ENCODE measurements at places on chromosomes 1 and 21.
A peak's percentile ranks its signal among the peaks of the same experiment; 100 is the strongest.

- no peaks in the 10 kb centered on the region for H3K4me1 ChIP-seq
- no peak overlapping the region for H3K27ac ChIP-seq
- no peak overlapping the region for H3K4me3 ChIP-seq
- DNase-seq, result no peak
- no peaks in the 10 kb centered on the region for H3K36me3 ChIP-seq
- no peaks in the 10 kb centered on the region for H3K27me3 ChIP-seq
These were observed 5.5 kb upstream of the OLFML2B start for GRCh38 chr1:162029157-162029556.

GRCh38 chr1:175155936-175156335, 36.6 kb downstream of the KIAA0040 start:
- peaks cover 17% of the 10 kb centered on the region for H3K36me3 ChIP-seq
- H3K4me3 ChIP-seq, result no peak overlapping the region
- no peaks in the 10 kb centered on the region for H3K27me3 ChIP-seq
- no peak for DNase-seq
- no peak overlapping the region for H3K27ac ChIP-seq
- no peaks in the 10 kb centered on the region for H3K4me1 ChIP-seq

DNA sequence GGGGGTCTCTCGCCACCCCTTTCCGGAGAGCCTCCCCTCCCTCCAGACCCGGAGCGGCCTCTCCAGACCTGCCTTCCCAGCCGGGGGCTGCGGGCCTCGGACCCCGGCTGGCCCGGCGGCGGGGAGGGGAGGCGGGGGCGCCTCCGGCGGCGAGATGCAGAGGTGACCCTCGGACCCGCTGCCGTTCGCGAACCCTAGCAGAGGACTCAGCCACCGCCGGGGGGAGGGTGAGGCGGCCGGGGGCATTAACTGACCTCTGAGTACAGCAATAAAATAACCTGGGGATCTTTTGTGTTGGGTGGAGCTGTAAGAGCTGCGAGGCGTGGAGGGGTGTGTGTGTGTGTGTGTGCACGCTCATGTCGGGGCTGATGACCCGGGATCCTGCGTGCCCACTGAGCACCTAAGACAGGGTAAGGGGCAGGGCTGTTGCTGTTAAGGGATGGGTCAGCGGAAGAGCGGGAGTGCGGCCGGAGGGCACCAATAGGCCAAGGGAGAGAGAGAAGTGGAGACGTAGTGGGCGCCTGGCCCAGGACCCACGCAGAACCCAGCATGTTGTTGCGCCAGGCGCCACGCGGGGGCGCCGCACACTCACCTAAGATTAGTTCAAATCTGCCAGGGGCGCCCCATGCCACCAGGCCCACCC, 6.3 kb downstream of the HAPLN2 start:
- no peak for DNase-seq
- H3K36me3 ChIP-seq, result no peaks in the 10 kb centered on the region
- H3K4me1 ChIP-seq, result no peaks in the 10 kb centered on the region

- no peaks in the 10 kb centered on the region for H3K36me3 ChIP-seq
- peaks cover 18% of the 10 kb centered on the region for H3K4me1 ChIP-seq
- no peak overlapping the region for H3K27ac ChIP-seq
- no peak for DNase-seq
These were observed 235.3 kb upstream of the C1orf105 start for GRCh38 chr1:172185211-172185610.

DNA sequence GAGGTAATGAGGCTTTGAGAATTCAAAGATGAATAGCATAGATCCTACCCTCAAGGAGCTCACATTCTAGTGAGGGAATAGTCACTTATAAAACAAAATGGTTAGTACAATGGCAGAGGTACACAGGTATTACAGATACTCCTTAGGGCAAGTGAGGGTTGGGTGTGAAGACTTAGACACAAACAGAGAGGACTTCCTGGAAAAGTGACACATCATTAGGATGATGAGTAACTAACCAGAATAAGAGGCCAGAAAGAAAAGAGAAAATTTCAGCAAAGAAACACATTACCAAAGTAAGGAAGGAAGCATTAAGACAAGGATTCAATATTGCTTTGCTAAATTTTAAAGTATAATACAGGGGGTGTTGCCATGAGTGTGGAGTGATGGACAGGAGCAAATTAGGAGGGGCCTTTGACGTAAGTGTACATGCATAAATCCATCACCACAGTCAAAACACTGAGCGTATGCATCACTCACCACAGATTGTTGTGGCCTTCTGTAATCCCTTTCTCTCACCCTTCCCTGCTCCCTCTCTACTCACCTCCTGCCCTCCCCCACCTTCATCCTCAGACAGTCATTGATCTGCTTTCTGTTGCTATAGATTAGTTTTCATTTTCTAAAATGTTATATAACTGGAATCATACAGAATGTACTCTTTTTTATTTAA, 7.9 kb downstream of the CD53 start:
- no peak overlapping the region for H3K27ac ChIP-seq
- no peak for DNase-seq
- H3K4me1 ChIP-seq, result no peaks in the 10 kb centered on the region
- no peaks in the 10 kb centered on the region for H3K36me3 ChIP-seq
- no peaks in the 10 kb centered on the region for H3K27me3 ChIP-seq

- H3K27me3 ChIP-seq, result no peaks in the 10 kb centered on the region
- no peak overlapping the region for H3K4me3 ChIP-seq
- no peak for DNase-seq
- peaks cover 22% of the 10 kb centered on the region for H3K4me1 ChIP-seq
- no peaks in the 10 kb centered on the region for H3K36me3 ChIP-seq
These were observed 27.1 kb upstream of the HHAT start for GRCh38 chr1:210301615-210302000.

- no peaks in the 10 kb centered on the region for H3K36me3 ChIP-seq
- no peak overlapping the region for H3K4me3 ChIP-seq
- no peaks in the 10 kb centered on the region for H3K27me3 ChIP-seq
- peaks cover 10% of the 10 kb centered on the region for H3K4me1 ChIP-seq
These were observed 50.1 kb downstream of the NDUFS5 start for GRCh38 chr1:39076127-39076798.

DNA sequence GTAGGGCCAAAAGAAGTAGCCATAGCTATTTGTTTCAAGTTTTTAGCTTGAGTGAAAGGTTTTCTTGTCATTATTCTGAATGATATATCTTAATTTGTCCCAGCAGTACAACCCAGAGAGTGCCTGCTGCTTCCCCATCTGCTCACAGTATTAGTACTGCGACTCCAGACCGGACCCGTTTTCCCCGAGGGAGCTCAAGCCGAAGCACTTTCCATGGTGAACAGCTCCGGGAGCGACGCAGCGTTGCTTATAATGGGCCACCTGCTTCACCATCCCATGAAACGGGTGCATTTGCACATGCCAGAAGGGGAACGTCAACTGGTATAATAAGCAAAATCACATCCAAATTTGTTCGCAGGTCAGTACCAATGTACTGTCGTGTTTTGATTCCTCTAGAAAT, 37.2 kb upstream of the C1orf115 start:
- H3K36me3 ChIP-seq, result no peaks in the 10 kb centered on the region
- no peak overlapping the region for H3K4me3 ChIP-seq
- H3K27me3 ChIP-seq, result no peaks in the 10 kb centered on the region
- H3K4me1 ChIP-seq, result no peaks in the 10 kb centered on the region
- H3K27ac ChIP-seq, result no peak overlapping the region
- no peak for DNase-seq

DNA sequence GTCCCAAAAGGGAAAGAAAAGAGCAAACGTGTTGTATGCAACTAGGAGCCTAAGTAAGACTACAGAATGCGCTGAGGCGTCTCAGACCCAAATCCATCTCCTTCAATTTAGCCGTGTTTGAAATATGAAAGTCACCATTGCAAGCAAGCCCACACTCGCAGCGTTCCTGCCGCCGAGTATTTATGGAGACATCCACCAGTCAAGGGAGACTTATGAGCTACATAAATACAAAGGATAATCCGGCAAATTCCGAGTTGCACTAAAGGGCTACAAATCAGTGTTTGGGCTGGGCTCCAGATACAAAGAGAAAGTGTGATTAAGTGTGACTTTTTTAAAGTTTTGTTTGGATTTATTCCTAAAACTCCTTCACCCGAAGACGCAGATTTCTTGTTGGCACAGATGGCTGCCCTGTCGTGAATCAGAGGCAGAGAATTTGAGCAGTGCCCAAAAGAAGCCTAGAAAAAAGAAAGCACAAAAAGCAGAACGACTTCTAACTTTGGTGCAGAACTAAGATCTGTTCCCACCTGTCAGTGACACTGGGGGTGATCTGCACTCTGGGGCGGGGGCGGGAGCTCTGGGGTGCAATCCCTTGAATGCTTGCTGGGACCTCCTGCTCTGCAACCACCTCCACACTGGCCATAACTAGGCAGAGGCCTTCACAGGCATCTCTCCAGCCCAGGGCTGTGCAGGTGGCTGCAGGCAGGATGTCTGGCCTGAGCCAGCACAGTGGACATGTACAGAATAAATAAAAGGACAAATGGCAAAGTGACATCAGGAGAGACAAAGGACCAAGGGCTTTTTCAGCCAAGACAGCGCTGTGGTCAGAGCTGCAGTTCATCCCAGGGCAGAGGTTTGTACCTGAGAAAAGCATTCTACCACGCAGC, 489.7 kb downstream of the NPHP4 start:
- H3K27me3 ChIP-seq, result no peaks in the 10 kb centered on the region
- H3K4me3 ChIP-seq, result no peak overlapping the region
- peaks cover 7% of the 10 kb centered on the region for H3K4me1 ChIP-seq
- H3K36me3 ChIP-seq, result no peaks in the 10 kb centered on the region

DNA sequence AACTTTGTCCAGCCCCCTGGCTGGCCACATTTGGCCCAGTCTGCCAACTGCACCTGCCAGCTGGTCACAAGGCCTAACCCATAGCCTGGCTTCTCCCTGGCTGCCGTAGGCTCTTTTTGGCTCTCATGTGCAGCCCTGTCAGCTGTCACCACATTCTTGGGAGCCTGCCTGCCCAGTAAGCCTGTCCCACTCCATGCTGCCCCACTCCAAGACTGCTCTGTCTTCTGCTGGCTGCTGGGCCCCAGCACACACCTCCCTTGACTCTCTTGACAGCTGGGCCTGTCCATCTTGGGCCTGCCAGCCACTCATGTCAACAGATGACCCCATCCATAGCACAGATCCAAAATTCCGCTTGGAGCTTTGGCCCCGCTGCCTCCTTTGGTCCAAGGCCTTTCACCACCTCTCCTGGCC, 74.3 kb upstream of the EDN2 start:
- no peak for DNase-seq
- peak overlapping the region; percentile 82 for H3K27ac ChIP-seq
- H3K4me1 ChIP-seq, result no peaks in the 10 kb centered on the region

DNA sequence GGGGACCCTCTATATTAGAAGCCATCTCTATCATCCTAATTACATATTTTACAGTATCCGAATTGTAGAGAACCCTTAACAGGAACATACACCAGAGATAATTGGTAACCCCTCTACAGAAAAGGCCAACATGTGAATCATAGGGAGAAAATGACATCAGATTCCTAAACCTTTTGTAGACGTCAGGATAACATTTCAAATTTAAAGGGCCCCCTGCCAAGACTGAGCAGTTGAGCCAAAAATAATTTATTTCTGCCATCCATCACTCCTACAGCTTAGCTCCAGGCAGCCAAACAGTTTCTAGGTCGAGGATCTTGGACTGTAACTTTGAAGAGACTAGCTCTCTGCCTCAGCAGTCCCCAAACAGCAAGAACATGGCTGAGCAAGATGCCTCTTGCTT, 21.2 kb downstream of the ZNF697 start:
- no peaks in the 10 kb centered on the region for H3K4me1 ChIP-seq
- H3K27me3 ChIP-seq, result no peaks in the 10 kb centered on the region
- no peak for DNase-seq
- H3K36me3 ChIP-seq, result peaks cover 33% of the 10 kb centered on the region
- H3K4me3 ChIP-seq, result no peak overlapping the region

GRCh38 chr1:200905411-200906052, 10.8 kb downstream of the INAVA start:
- no peaks in the 10 kb centered on the region for H3K27me3 ChIP-seq
- H3K4me1 ChIP-seq, result no peaks in the 10 kb centered on the region
- DNase-seq, result no peak
- H3K27ac ChIP-seq, result no peak overlapping the region
- H3K4me3 ChIP-seq, result no peak overlapping the region

GRCh38 chr1:215488850-215489249, 78.3 kb upstream of the KCTD3 start:
- H3K4me3 ChIP-seq, result no peak overlapping the region
- H3K4me1 ChIP-seq, result no peaks in the 10 kb centered on the region
- no peaks in the 10 kb centered on the region for H3K36me3 ChIP-seq
- H3K27me3 ChIP-seq, result no peaks in the 10 kb centered on the region
- DNase-seq, result no peak

DNA sequence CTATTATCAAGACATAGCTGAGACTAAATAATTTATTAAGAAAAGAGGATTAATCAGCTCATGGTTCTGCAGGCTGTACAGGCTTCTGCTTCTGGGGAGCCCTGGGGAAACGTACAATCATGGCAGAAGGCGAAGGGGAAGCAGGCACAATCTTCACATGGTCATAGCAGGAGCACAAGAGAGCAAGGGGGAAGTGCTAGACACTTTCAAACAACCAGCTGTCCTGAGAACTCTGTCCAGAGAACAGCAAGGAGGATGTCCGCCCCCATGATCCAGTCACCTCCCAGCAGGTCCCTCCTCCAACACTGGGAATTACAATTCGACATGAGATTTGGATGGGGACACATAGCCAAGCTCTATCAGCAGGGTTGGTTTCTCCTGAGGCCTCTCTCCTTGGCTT, 10.3 kb upstream of the SLC45A1 start:
- DNase-seq, result no peak
- H3K27me3 ChIP-seq, result no peaks in the 10 kb centered on the region
- H3K4me3 ChIP-seq, result no peak overlapping the region
- H3K4me1 ChIP-seq, result peaks cover 6% of the 10 kb centered on the region
- H3K27ac ChIP-seq, result no peak overlapping the region

GRCh38 chr1:44519035-44519676, 114.1 kb downstream of the RNF220 start:
- no peaks in the 10 kb centered on the region for H3K27me3 ChIP-seq
- no peak overlapping the region for H3K4me3 ChIP-seq
- H3K27ac ChIP-seq, result no peak overlapping the region
- no peaks in the 10 kb centered on the region for H3K36me3 ChIP-seq
- DNase-seq, result no peak

DNA sequence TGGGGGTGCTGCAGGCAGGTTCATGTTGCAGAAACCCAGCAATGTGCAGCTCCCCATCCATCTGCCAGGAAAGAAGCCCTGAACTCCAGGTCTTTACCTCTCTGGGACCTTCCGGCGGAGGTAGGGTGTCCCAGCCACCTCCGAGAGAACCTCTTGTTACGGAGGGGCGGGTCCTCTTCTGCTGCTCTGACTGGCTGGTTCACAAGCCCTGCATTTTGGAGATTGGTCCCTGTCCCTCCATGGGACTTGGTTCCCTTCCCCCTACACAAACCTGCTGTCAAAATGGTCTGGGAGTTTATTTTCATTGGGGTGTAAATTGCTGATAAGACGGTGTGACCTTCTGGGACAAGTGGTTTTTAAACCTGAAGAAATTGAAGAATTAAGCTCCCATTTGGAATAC, 8.0 kb upstream of the CELSR2 start:
- no peak overlapping the region for H3K4me3 ChIP-seq
- peak overlapping the region; percentile 63 for H3K27ac ChIP-seq
- H3K27me3 ChIP-seq, result no peaks in the 10 kb centered on the region
- H3K4me1 ChIP-seq, result no peaks in the 10 kb centered on the region
- no peak for DNase-seq

Measured in right atrium auricular region (tissue), 2 donors.